8988T (cell line): ENCODE measurements at places on chromosomes 2 and 18.

- no peak for DNase-seq
Observed at GRCh38 chr2:167843217-167843616, 404.2 kb downstream of the STK39 start.

DNA sequence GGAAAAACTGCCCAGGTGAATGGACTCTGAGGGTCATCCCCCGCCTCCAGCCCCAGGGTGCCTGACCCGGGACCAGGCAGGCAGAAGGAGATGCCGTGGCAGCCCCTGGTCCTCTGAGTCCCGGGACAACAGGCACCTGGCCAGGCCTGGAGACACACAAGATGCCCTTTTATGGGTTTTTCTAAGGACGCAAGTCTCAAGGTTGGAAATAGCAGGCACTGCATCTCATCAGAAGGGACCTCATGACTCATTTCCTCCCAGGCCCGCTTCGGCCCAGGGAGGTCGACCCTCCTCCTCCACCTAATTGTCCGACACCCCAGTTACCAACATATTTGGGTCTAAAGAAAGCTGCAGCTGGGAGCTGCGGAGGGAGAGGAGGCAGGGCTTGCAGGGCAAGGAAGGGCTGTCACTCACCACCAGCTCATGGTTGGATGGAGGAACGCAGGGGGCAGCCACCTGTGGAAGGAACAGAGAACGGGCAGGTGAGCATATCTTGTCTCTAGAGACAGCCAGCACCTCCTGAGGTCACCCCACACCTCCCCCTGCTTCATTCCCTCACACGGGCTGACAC, 82.9 kb downstream of the TNS1 start:
- no peak for DNase-seq

- no peak for DNase-seq
Observed at GRCh38 chr2:142598846-142599245, 278.6 kb upstream of the KYNU start.

DNA sequence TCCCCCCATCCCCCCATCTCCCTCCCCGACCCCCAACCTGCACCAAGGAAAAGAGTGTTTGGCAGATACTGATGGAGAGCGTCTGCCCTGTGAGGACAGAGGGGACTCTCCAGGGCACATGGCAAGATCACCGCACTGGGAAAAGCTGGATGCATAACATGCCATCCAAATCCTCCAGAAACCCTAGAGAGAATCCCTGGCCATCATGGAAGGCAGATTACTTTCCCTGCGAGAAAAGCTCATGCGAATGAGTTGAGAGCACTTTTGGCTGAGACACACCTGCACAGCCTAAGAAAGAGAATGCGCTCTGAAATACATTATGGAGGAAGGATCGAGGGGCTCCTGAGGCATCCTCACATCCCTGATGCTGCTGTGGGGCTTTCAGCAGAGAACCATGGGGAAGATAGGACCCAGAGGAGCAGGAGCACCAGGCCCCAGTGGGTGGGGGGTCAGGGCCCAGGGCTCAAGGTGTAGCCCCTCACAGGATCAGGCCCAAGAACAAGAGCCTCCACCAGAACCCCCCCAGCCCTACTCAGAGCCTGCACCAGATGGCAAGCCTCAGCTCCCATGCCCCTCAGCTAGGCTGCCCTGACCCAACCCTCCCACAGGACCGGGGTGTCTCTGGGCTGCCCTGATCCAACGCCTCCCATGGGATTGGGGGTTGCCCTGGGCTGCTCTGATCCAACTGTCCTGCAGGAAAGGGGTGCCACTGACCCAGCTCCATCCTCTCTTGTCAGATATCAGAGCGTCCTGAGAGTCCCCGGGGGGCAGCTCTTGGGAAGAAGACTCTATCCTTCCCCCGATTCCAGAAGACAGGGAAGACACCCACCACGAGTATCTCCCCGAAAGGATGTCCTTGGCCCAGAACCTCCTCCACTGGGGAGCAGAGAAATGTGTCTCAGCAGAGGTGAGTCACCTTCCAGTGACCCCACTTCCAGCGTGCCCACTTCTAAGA, 153.4 kb downstream of the NDUFA10 start:
- no peak for DNase-seq

DNA sequence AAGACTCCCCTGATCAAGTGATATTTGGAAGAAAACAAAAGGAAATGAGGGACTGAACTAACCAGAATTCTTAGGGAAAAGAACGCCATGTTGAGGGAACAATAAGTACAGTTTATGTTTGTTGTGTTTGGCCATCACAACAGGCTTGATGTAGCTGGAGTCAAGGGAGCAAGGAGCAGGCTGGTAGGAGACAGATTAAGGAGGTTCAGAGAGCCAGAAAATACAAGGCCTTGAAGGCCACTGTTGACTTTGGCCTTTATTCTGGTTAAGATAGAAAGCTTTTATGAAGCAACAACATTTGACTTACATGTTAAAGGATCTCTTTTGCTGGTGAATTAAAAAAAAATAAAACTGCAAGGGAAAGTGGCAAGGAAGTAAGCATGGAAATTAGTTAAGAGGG, 754.1 kb upstream of the SLC8A1 start:
- DNase-seq: no peak

DNA sequence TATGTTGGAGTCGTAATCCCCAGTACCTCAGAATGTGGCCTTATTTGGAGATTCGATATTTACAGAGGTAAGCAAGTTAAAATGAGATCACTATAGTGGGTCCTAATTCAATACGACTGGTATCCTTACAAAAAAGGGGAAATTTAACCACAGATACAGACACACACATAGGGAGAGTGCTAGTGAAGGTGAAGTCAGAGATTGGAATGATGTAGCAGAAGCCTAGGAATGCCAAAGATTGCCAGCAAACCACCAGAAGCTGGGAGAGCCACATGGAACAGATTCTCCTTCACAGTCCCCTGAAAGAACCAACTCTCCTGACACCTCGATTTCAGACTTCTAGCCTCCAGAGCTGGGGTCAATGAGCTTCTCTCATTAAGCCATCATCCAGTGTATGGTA, 17.7 kb upstream of the ACTR3 start:
- no peak for DNase-seq

GRCh38 chr2:201807452-201807999, 1.2 kb downstream of the CDK15 start:
- DNase-seq: no peak

DNA sequence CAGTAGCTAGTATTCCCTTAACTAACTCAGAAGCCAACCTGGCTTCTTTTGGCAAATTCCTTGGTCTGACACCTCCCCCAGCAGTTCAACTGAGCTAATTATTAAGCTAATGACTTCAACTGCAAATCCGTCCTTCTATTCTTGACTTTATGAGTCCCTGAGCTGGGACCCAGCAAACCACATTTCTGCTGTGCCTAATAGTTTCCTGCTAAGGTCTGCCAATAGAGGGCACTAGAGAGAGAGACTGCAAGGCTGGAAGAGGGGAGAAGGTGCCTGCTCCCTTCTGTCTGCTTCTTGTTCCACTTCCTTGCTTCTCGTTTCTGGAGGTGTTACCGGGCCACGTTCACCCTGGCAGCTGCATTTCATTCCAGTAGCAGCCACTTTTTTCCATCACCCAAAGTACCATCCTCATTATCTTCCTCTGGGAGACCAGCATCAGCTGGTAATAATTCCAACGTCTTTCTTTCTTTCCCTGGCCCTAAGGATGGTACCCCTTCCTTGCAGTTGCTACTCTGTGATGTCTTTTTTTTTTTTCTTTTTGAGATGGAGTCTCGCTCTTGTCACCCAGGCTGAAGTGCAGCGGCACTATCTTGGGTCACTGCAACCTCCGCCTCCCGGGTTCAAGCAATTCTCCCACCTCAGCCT, 352.0 kb downstream of the TNS1 start:
- DNase-seq: peak; percentile 41

- DNase-seq: no peak
Observed at GRCh38 chr2:114651933-114652332, 209.5 kb downstream of the DPP10 start.

DNA sequence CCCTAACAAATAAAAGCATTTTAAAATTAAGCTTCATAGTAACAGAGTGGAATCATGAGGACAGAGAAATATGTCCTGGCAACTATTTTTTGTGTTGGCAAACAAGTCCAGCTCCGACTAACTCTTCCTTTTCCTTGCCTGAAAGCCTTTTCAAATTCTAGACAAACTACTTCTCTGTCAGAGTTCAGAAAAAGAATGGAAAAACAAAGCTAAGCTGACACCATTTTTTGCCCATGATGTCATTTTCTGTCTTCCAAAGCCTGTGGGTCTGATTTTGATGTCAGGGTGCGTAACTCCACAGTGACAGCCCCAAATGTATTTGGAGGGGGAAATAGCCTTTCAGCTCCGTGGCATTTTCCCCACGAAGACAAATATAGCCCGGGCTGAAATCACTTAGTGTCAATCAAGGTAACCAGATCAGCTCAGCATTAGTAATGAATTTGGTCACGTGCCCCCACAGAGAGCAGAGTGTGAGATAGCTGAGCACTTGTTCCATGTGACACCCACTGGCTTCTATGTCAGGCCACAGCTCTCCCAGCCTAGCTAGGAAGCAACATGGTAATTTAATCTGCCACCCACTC, 233.0 kb upstream of the SIX2 start:
- DNase-seq: no peak

DNA sequence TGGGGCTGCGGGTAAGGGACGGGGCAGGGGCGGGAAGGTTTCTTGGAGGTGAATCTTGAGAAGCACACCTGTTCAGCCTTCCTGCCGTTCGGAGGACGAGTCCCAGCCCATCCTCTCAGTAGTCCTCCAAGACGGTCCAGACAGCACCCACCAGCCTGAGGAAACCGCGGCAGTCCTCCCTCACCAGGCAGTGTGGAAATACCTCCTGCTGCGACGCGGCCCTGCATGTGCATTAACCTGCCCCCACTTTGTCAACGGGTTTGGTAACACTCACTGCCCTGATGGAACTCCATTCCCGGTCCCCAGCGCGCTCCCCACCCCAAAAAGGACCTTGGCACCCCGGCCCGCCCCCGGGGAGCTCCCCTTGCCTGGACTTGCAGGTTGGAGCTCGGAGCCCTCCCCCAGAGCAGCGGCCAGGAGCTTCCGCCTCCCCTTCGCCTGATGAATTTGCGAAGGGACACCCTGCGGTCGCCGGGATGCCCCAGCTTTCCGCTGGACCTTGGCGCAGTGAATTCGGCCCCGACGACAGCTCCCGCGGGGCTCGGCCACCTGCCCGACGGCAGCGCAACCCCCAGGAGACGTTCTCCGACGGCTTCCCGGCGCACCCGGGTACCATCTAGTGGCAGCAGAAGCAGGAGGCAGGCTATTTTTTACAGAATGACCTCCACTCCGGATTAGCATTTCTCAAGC, 31.5 kb downstream of the ACVR1C start:
- DNase-seq: no peak

- no peak for DNase-seq
Observed at GRCh38 chr18:28794459-28795245, 617.7 kb upstream of the CDH2 start.

DNA sequence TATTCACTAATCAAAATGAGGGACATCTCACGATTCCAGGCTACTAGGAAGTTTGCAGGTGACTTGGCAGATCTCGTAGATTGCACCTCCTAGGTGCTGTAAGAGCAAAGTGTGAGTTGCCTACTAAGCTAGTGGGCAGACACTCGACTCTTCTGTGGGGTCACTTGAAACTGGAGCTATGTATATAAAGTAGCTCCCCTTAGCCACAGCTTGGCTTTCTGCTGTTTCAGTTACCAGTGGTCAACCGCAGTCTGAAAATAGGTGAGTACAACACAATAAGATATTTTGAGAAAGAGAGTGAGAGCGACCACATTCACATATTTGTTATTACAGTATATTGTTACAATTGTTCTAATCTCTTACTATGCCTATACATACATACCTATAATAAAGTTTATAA, 23.3 kb downstream of the CTAGE1 start:
- DNase-seq: no peak

DNA sequence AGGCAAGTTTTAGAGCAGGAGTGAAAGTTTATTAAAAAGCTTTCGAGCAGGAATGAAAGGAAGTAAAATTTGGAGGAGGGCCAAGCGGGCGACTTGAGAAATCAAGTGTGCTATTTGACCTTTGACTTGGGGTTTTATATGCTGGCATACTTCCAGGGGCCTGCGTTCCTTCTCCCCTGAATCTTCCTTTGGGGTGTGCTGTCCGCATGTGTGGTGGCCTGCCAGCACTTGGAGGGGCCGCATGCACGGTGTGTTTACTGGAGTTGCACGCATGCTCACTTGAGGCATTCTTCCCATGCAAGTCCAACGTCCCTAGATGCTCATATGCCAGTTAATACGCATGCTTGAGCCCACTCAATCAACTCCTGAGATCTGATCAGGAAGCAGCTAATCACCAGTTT, 78.3 kb upstream of the MAP4K4 start:
- no peak for DNase-seq

DNA sequence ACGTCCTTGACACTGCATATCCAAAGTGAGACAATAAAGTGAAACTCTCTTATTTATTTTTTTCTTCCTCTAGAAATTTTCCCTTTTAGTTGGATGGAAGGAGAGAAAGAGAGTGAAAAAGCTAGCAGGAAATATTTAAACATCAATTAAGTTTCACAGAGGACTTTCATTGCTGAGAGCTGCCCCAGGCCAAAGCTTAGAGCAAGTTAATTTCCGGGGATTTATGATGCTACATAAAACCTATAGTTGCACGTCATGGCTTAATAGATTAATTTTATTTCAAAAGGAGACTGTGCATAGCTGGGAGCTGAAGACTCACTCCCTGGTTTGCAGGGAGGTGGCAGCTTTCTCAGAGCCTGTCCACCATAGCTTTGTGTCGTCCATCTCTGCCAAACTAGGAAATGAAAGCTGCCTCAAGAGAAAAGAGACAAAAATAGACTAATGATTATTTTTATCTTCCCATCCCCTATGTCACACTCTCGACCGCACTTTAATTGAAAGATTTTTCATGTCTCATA, 323.3 kb upstream of the RAB6C start:
- no peak for DNase-seq

DNA sequence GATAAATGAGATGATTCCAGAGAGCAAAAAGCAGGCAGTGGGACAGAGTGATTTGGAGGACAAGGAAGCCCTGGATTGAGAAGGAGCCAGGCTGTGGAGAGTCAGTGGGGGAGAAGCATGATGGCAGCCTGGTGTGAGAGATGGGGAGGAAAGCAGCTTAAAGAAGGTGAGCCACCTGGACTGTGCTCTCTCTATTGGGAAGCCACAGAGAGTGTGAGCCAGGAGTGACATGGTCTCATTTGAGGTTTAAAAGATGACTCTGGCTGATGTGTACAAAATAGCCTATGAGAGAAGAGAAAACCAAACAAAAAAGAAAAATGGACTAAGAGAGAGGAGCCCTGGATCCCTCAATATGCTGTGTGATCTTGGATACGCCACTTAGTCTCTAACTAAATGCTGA, 12.9 kb upstream of the EPAS1 start:
- no peak for DNase-seq

- DNase-seq: no peak
Observed at GRCh38 chr18:23810396-23810795, 121.1 kb downstream of the LAMA3 start.

- DNase-seq: no peak
Observed at GRCh38 chr2:71544919-71545571, 91.7 kb downstream of the DYSF start.
